ENCODE measurements at places on chromosomes 3 and 15. TPM values are rescaled to one million over a fixed set of nuclear protein-coding genes. Genes with fewer than 3 reads are reported as not detected.

DNA sequence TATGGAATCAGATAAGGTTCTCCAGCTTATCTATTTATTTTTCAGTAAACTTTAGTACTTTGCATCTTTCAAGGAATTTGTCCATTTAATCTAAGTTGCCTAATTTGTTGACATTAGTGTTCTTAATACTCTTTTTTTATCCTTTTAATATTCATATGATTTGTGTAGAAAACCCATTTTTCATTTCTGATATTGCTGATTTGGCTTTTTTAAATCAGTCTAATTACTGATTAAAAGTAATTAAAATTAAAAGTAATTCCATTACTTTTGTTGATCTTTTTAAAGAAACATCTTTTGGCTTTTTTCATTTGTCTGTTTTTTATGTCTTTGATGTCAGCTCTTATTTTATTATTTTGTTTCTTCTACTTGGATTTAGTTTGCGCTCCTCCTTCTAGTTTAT is 101.2 kb downstream of the CGGBP1 start:
- no peak overlapping the region for H3K27ac ChIP-seq
- no peaks in the 10 kb centered on the region for H3K36me3 ChIP-seq
- no peaks in the 10 kb centered on the region for H3K4me1 ChIP-seq
- DNase-seq = no peak

- H3K4me1 ChIP-seq = no peaks in the 10 kb centered on the region
- no peak overlapping the region for H3K27ac ChIP-seq
- DNase-seq = no peak
- H3K4me3 ChIP-seq = no peak overlapping the region
- no peaks in the 10 kb centered on the region for H3K36me3 ChIP-seq
- H3K27me3 ChIP-seq = no peaks in the 10 kb centered on the region
These were observed 39.3 kb downstream of the RHCG start for GRCh38 chr15:89457086-89457485.

- no peak overlapping the region for H3K4me3 ChIP-seq
- H3K27ac ChIP-seq = no peak overlapping the region
- H3K4me1 ChIP-seq = no peaks in the 10 kb centered on the region
- no peaks in the 10 kb centered on the region for H3K27me3 ChIP-seq
- DNase-seq = no peak
These were observed 48.7 kb downstream of the ETV5 start for GRCh38 chr3:186060222-186060621.

The KY gene
- total RNA-seq = 3.7 TPM

The RSL24D1 gene
- 51.1 TPM for total RNA-seq

The HYAL1 gene
- 17.7 TPM for total RNA-seq

The CFAP161 gene
- total RNA-seq = 8.6 TPM
